Cerebellar cortex (tissue), 1 donor: ENCODE measurements at places on chromosomes 5 and 9.

DNA sequence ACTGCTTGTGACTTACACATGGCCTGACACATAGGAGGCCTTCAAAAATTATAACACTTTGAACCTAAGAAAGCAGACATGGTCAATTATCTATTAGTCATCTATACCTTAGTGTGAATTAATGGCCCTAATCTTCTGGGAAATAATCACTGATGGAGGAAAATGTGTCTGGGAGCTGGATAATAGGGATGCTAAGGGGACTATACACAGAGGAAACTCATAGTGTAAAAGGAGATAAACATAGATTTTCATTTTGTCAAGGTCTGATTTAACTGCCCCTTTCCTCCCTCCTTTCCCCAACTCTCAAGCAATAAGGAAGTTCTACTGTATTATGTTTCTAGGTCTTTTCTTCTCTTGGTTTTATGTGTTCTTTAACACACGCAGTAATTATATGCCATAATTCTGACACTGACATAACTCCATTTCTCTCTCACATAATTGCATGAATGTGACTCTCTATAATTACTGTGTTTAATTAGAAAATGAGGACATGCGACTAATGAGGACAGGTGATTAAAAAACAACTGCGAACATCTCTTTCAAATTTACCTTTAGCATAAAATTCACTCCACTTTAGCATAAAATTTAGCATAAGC lies 18.7 kb upstream of the PRELID2 start:
- no peak for DNase-seq

DNA sequence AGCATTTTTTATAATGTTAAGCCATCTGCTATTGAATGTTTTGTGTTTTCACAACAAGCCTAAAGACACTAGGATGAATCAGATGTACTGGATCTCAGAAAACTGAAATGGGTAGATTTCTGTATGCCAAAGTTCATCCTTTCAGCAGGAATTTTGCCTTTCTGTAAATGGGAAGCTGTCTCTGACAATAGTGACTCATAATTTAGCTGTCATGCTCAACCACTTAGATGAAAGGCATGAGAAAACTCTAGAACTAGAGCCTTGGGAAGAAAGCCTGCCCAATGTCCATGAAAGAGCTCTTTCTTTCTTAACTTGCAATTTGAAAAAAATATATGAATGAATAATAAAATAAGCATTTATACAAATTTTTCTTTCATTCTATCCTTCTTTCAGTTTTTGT lies 616.0 kb upstream of the EDIL3 start:
- no peak for DNase-seq

DNA sequence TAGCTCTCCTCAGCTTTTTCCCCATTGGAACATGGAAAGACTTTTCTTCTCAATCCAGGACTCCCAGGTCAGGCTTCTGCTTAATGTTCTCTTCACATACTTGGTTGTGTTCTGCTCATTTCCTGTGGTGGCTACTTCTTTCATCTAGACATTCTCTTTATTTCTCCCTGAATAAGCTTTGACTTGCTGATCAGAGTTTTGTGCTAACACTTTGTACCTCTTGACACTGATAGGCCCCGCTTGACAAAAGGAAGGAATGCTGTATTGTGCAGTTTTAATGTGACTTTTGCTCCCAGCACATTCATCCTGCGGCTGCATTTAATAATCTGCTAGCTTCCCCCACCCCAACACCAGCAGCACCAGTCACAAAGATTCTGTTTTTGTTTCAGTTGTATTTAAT lies 90.9 kb upstream of the MINAR2 start:
- DNase-seq, result no peak

GRCh38 chr9:71895117-71895516 lies 15.9 kb downstream of the ABHD17B start:
- DNase-seq, result no peak

DNA sequence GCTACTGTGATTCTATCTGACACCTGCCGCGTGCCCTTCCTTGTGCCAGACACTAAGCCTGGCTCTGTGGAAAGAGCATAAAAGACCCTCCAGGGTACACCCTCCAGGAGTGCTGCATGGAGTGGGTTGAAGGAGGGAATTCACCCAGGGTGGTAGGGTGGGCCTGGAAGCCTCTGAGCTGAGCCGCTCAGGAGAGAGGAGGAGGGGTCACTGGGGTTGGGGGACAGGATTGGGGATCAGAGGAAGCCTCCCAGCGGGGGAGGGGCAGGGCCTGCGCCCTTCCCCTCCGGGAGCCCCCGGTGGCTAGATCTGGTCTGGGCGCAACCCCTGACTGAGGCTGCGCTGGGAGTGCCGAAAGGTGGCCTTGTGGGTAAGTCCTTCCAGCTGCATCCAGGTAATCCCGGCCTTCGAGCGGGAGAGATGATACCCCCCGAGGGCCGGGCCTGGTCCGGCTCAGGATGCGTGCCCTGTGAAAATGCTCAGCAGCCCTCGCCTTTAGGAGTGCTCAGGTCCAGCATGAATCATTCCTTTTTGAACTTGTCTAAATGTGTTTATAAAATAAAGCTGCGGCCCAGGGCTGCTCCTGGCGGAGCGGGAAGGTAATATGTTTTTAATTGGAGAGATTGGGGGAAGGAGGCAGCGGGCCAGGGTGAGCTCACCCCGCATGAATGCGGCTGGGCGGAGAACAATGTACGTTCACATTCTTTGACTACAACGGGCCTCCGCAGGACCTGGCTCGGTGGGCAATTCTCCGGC lies 118.1 kb upstream of the SMIM23 start:
- DNase-seq, result no peak

DNA sequence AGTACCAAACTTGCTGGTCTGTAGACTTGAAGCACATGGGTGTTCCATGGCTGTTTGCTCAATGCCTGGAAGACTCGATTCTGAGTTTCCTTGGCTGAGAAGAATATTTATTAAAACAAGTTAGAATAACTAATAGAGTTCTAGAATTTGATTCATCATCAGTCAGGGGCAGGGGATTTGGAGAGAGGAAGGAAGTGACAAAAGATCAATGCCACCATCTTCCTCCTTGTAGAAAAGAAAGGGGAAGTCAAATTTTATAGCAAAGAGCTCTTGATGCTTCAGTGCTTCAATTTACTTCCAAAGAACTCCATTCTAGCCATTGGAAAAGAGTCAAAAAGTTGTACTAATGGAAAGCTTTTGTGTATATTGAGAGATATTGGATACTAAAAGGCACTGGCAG lies 236.3 kb downstream of the MCTP1 start:
- DNase-seq, result no peak

DNA sequence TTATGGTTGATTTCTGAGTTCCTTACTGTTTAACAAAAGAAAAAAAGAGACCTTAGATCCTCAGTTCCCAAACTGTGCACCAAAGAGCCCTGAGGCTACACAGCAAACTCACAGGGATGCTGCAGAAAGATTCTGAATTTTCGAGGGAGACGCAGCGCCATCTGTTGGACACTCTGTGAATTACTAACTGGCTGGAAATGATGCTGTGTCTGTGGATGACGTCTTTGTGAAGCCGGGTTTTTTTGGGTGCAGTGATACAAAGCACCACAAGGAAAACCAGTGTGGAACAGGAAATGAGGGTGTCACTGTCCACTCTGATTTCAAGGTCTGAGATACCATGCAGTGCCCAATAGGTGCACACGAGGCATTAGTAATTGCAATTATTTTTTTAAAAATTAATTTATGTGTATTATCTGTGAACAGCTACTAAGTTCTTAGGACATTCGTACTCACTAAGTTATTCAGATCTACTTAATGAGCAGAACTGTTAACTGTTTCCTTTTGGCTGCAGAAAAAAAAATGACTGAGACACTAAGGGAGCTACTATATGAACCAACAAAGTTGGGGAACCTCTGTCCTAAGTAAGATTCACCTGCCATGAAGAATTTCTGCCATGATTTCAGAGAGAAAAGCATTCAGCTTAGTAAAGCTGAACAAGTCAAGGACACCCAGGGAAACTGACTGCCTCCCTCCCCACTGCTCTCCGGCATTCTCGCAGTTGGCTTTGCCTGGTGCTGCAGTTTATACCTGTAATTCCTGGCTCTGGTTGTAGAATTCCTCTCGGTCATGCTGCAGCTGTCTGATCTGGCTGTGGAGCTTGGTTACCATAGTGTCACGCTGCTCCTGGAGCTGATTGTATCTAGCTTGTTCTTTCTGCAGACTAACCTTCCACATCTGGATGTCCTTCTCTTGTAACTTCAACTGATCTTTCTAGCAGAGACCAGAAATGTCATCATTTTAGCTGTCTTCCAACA lies 23.4 kb downstream of the SPACA9 start:
- peak; percentile 92 for DNase-seq

DNA sequence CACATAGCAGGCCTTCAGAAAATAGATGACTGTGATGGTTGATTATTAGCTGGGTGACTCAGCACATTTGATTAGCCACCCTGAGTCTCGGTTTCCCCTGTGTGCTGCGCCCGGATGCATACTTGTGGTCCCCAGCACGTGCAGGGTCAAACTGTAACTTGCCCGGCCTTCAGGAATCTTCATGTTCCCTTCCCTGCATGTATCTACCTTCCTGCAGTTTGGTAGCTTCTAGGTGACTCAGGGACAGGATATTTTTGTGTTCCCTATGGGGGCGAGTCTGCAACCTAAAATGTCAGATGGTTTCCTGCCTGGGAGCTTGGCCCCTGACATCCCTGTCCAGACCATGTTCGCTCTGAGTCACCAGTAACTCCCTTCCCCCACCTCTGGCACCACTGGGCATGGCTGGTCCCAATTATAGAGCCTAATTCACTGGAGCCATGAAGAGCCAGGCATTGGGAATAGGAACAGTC lies 13.2 kb downstream of the PTGS1 start:
- no peak for DNase-seq

GRCh38 chr5:61313960-61314681 lies 17.9 kb upstream of the ZSWIM6 start:
- DNase-seq, result no peak

- DNase-seq, result no peak
Measured at GRCh38 chr5:40551496-40552491, 127.9 kb upstream of the PTGER4 start.

DNA sequence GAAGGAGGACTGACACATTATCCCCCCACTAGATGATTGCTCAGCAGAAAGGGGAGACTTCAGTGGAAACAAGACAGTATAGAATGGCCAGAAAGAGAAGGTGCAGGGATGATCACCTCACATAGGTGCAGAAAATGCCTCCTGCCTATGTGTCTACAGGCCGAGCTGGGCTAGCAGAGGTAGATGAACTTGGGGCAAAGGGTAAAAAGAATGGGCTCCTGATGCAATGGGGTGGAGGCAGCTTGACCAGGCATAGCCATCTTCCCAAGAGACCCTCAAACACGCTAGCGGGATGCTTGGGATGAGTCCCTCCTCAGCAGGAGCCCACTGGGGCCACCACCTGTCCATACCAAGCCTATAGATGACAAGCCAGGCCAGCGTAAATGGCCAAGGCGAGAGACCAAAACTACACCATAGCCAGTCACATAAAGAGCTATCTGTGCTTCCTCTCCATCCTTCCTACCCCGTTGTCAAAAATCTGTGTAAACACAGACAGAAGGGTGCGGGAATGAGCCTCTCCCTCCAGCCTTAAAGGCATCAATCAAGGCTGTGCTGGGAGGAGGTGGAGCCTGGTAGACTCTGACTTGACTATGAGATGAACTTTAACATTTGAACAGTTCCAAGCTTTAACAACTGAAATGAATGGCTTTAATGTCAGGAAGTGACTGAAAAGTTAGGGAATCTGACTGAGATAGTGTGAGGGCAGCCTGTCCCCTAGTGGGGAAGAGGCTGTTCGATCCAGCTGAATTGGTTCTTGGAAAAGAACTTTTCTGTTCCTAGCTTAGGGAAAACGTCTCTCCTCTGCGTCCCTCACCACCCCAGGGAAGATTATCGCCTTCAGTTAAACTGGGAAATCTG lies 10.4 kb downstream of the C9orf152 start:
- DNase-seq, result no peak

DNA sequence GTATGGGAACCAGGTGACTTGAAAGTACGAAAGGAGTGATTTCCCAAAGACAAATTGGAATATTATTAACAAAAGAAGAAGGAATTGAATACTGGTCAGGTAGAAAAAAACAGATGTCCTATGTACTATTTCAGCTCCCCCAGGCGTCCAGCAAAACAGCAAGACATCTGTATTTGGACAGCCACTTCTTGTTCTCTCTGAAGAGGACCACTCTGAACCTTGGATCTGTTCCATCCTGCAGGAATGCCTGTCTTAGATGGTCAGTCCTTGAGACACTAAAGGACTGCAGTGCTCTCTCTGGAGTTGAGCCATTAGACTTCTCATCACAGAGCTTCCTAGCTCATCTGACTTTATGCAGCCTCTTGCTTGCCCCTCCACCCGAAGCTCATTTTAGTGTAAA lies 74.4 kb upstream of the RARS1 start:
- no peak for DNase-seq

- DNase-seq, result no peak
Measured at GRCh38 chr9:124726886-124727285, 44.2 kb downstream of the NR6A1 start.

DNA sequence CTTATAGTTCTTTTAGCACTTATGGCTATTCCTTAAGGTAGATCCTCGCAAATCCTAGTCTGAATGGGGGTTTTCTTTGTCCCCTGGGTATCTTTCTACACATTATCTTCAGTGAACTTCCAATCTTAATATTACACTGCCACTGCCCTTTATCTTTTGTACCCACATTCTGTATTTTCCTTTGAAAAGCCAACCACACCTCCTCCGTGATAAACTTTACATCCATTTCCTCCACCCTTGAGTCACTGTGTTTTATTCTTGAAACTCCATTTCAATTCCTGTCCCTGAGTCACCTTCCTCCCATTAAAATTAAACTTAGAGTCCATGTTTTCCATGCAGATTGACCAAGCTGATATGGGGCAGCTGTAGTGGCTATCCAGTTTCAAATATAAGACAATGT lies 43.2 kb upstream of the RICTOR start:
- DNase-seq, result no peak

DNA sequence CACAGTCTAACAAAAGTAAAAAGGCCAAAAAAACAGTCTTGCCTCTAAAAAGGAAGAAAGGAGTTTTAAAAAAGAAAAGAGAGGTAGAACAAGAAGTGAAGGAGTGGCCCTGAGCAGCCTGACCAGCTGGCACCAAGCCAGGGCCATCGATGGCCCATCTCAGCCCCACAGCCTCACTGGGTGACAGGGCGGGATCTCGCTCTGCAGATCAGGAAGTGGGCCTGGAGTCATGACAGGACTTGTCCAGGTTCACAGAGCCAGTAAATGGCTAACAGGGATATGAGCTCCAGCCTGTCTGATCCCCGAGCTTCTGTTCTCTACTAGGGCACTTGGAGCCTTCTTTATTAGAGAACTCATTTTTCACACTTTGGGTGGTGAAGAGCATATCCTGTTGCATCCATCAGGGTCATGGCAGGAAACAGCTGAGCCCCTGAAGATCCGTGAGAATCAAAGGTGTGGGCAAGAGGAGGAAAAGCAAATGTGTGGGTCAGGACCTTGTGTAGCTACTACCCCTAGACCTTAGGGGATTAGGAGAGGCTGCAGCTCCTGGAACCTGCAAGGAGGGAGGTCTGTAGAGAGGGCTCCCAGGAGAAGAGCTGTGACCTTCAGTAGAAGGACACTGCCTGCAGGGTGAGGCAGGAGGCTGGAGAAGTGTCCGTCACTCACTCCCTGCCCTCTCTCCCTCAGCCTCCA lies 299.0 kb upstream of the MSX2 start:
- DNase-seq, result no peak

DNA sequence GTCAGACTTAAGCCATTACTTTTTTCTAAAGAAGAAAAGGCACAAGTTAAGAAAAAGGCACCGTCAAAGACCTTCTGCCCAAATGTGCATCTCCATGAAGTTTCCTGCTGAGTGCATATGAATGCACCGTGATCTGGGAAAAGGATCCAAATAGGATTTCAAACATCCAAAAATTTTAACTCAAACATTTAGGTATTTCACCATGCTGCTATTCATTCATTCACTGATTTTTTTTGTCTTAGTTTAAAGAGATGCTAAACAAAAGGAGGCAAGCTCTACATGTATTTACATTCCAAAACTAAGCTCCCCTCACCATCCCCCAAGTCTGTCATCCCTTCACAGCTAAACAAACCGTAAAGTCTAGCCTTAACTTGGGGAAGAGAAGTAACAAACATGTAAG lies 291.9 kb downstream of the ARL15 start:
- no peak for DNase-seq
